ENCODE measurements at places on chromosomes 7 and 10. TPM values are rescaled to one million over a fixed set of nuclear protein-coding genes. Genes with fewer than 3 reads are reported as not detected.

- DNase-seq = no peak
These were observed 242.5 kb downstream of the REEP3 start for GRCh38 chr10:63763744-63764143.

DNA sequence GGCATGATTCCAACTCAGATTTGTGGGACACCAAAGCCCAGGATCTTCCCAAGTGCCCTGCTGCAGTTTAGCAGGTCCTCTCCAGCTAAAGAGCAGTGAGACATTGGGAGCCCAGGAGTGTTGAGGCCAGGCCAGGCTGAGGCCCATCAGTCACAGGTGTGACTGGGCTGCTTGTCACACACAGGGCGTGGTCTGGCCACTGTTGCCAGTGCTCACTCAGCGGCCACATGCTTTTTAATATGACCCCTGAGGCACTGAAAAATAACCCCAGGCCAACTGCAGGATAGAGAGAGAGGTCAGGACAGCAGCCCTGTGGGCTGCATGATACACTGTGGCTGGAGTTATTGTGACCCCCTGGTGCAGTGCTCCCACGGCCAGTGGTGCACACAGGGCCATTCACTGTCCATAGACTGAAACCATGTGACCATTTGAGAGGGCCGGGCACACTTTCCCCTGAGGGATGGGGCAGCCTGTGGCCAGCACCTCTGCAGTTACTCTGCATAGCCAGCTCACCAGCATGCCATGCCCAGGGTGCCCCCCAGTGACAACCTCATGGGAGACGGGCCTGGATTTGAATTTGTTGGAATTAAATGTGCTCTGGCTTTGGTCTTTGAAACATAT lies 4.2 kb downstream of the GDF2 start:
- DNase-seq = no peak

DNA sequence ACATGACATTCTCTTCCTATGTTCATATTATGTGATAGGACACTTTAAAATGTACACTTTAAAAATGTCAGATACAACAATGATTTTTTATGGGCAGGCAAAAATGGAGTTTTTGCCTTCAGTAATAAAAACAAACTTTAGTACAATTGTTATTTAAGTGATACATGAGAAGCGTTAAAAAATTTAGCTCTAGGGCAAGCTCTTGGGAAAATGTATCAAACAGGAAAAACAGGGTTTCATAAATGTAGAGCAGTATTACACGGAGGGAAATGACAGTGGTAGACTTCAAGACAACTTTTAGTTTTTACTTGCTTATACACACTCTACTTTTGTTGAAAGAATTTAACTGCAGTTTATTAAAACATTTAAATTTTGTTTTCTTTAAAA lies 1.5 kb downstream of the FHIP2A start:
- DNase-seq = no peak

- no peak for DNase-seq
These were observed 43.0 kb downstream of the INSIG1 start for GRCh38 chr7:155340721-155341120.

- DNase-seq = no peak
These were observed 35.8 kb downstream of the VSTM4 start for GRCh38 chr10:49079499-49079898.

- DNase-seq = no peak
These were observed 2.4 kb upstream of the COBL start for GRCh38 chr7:51318886-51319579.

DNA sequence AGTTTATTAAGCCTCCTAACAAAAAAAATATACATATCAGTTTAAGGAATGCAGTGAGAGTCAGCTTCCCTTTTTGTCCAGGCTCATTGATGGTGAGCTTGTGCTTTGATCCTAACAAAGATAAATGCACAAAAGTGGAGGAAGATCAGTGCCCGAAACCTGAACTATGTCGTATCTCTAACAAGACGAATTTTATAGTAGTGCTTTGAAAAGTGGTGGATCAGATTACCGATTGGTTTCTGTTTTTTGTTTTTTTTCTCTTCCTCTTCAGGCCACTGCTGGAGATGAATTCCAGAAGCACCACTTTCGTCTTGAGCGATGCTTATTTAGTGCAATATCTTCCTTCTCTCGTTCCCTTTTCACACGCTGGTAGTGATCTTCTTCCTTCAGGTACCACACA lies 72.8 kb downstream of the RHOBTB1 start:
- DNase-seq = no peak

GRCh38 chr7:151814400-151815009 lies 62.4 kb downstream of the PRKAG2 start:
- DNase-seq = no peak

DNA sequence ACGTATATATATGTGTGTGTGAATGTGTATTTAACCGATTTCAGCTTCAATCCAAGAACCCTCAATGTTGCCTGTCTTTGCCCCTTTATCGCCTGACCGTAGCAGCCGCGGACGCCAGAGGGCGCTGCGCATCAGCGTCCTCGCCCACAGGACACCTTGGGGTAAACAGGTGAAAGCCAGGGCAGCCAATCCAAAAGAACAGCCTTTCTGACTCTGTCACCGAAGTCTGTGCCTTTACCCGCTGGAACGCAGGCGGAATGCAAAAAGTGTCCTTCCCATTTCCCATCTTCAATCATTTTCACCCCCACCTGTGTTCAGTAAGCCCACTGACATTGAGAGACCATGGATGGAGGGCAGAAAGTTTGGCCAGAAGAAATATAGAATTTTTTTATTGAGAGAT lies 3.6 kb downstream of the NXPH1 start:
- DNase-seq = peak; percentile 14

DNA sequence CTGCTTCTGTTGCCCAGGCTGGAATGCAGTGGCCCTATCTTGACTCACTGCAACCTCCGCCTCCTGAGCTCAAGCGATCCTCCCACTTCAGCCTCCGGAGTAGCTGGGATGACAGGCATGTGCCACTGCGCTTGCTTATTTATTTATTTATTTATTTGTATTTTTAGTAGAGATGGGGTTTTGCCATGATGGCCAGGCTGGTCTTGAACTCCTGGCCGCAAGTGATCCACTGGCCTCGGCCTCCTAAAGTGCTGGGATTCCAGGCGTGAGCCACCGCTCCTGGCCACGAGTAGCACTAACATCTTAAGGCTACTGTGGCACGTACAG lies 70.9 kb downstream of the CARD11 start:
- no peak for DNase-seq

- DNase-seq = no peak
These were observed 4.8 kb downstream of the ATP6V0E2 start for GRCh38 chr7:149878523-149878921.

The SMNDC1 gene
- 49.9 TPM for polyA plus RNA-seq

The NCF1 gene
- 1.8 TPM for polyA plus RNA-seq

The NKX1-2 gene
- polyA plus RNA-seq = not detected

The SPDYE11 gene
- polyA plus RNA-seq = 1.1 TPM

The SORBS1 gene
- 34.8 TPM for polyA plus RNA-seq
